Osteocyte (in vitro differentiated cells): ENCODE measurements at places on chromosomes 7 and 10. TPM values are rescaled to one million over a fixed set of nuclear protein-coding genes. Genes with fewer than 3 reads are reported as not detected.

GRCh38 chr7:151993977-151994676 is 31.3 kb upstream of the GALNT11 start:
- no peak for DNase-seq

The PTF1A gene
- not detected in 2 replicates for total RNA-seq

The NODAL gene
- not detected in 2 replicates for total RNA-seq

The ANKRD61 gene
- total RNA-seq = not detected in 2 replicates

GRCh38 chr7:2553108-2553507 is 2.2 kb downstream of the BRAT1 start:
- DNase-seq = no peak

The RNF32 gene
- 1.7 and 1.8 TPM in 2 replicates for total RNA-seq

DNA sequence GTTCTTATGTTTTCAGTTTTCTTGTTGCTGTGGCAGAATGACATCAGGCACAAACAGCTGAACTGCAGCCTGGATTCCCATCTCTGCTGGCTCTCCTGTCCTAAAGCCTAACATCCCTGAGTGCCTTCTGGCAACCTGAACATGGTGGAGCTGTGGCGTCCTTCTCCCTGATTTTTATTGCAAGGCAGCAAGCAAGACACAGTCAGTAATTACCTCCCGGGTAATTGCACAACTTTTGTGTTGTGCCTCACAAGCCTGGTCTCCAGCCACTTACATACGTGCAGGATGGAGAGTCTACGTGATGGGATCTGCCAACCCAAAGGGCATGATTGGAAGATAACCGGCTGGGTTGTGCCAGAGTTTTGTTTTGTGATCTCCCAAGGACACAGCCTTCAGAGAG is 116.1 kb upstream of the PARD3 start:
- DNase-seq = no peak
